Hematopoietic multipotent progenitor cell treated with erythropoietin and hydrocortisone succinate and interleukin-3 and kit ligand, for 17 days (in vitro differentiated cells): ENCODE measurements at places on chromosomes 3 and 15.
A peak's percentile ranks its signal among the peaks of the same experiment; 100 is the strongest.

GRCh38 chr3:60633644-60634043, 617.6 kb downstream of the FHIT start:
- no peak for DNase-seq

DNA sequence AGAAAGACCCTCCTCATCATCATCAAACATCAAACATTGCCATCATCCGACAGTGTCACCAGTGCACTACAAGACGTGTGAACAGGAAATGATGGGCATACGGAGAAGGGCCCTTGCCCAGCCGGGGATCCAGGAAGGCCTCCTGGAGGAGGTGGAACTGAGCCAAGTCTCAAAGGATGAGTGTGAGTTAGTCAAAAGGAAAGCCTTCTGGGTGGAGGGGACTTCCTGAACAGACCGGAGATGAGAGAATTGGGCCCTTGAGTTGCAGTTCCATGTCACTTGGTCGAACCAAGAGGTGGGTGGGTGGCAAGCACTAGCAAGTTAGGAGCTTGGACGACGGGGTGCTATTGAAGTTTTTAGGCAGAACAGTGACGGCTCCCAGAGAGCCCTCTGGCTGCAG, 8.5 kb downstream of the SEMA4B start:
- DNase-seq, result no peak

DNA sequence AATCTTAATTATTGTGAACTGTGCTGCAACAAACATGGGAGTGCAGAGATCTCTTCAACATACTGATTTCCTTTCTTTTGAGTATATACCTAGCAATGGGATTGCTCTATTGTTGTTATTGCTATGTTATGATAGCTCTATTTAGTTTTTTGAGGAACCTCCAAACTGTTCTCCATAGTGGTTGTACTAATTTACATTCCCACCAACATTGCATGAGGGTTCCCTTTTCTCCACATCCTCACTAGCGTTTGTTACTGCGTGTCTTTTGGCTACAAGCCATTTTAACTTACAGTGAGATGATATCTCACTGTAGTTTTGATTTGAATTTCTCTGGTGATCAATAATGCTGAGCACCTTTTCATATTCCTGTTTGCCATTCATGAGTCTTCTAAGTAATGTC, 45.5 kb upstream of the TNFSF10 start:
- no peak for DNase-seq

DNA sequence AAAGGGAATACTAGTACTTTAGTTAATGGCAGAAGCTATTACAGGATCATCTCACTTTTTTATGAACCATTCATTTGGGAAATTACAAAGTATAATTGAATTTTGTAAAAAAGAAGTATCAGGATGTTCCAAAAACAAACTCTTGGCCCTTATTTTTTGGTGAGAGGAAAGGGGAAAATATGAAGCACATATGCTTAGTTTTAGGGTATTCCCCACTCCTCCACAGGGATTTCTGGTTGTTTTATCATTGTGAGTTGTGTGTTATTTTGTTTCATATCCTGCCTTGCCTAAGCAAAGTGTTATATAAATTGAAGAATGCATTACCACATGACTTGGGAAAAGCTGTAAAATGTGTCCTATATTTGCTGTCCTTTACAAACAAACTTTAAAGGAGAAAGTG, 227.0 kb downstream of the FMN1 start:
- no peak for DNase-seq

GRCh38 chr15:33190539-33190938, 4.0 kb downstream of the FMN1 start:
- no peak for DNase-seq

GRCh38 chr3:170536712-170537111, 49.2 kb downstream of the SLC7A14 start:
- no peak for DNase-seq

GRCh38 chr3:182129740-182130139, 418.0 kb downstream of the SOX2 start:
- DNase-seq, result no peak

- no peak for DNase-seq
Measured at GRCh38 chr15:100330221-100330620, 11.6 kb downstream of the ADAMTS17 start.

- DNase-seq, result no peak
Measured at GRCh38 chr3:142808103-142808917, 80.6 kb downstream of the PCOLCE2 start.

DNA sequence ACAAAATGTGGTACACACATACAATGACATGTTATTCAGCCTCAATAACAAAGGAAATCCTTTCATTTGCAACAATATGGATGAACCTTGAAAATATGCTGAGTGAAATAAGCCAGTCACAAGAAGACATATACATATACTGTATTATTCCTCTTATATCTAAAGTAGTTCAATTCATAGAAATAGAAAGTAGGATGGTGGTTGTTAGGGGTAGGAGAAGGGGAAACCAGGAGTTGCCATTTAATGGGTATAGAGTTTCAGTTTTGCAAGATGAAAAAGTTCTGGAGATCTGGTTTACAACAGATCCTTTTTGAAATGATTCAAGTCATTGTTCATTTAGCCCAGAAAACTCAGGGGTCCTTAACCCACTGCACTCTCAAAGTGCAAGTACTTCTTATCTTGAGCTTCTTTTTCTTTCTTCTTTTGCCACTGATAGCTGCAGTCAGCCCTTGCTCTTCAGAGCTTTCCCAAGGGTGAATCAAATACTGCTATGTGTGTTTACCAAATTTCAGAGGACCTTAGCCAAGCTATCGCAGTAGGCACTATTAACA, 208.0 kb upstream of the EOMES start:
- DNase-seq, result no peak

- no peak for DNase-seq
Measured at GRCh38 chr15:83207009-83207659, 489 bp downstream of the HDGFL3 start.

DNA sequence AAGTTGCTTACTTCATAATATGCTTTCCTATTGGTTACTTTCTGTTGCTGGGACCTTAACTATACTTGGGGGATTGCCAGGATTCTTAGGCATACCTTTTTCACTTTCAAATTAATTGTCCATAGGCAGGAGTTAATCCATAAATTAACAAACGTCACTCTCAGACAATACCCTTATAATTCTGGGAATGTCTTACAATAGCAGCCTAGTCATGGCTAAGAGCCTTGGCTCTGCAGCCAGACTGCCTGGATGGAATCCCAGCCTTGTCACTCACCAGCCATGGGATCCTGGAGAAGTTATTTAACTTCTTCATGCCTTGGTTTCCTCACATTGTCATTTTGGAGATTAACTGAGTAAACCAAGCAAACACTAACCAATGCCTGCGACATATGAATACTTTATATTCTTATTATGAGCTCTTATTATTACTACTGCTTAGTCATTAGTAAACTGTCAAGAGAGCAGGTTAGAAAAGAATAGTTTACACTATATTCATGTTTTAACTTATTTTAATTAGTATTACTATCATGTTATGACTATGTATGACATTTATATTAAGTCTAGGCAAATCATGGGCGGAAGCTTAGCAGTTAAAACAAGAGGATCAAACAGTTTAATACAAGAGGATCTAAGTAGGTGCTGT, 29.0 kb downstream of the GYG1 start:
- DNase-seq, result no peak

DNA sequence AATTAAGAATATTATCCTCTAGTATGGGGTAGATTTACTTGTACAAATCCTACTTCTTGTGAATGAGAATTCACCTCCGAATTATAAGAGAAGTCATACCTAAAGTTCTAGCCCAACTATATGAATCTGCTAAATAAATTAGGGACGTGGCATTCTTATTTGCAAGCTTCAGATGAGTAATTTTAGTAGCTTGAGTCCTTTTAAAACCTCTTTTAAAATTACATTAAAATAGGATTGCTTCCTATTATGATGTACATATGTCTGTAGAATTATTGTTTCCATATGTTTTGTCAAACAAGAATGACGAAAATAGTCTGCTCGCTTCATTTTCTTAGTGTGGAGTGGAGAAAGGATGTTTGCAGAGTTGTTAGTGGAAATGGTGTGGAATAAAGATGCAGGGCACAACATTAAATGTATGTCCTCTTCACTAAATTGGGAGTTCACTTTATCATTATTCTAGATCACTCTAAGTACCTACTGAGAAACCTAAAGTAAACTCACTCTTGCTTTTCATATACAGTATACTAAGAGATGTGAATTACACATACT, 59.4 kb downstream of the CMSS1 start:
- no peak for DNase-seq

GRCh38 chr3:42935472-42935871, 29.5 kb downstream of the ZNF662 start:
- no peak for DNase-seq

- DNase-seq, result no peak
Measured at GRCh38 chr15:34472947-34473346, 35.3 kb upstream of the GOLGA8A start.

DNA sequence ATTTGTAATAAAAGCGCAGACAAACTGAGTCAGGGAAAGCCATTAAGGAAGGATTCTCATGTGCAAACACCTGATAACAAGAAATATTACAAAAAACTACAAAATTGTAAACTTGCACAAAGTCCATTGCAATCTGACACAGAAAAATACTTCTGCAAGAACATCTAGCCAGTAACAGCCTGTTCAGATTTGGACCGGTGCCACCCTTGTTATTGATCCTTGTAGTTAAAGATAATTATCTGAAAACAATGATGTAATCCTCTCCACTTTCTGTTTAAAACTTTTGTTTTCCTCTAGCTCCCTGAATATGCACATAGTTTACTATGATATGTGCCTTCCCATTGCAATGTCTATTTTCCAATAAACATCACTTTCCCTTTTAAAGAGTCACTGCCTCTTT, 1090.2 kb downstream of the PLOD2 start:
- no peak for DNase-seq

- DNase-seq, result no peak
Measured at GRCh38 chr15:70430069-70430468, 332.4 kb upstream of the TLE3 start.

GRCh38 chr15:36429707-36430106, 149.7 kb upstream of the CDIN1 start:
- DNase-seq, result no peak

- DNase-seq, result no peak
Measured at GRCh38 chr3:152334761-152335160, 66.0 kb downstream of the MBNL1 start.

GRCh38 chr3:37847689-37848088, 14.0 kb upstream of the CTDSPL start:
- no peak for DNase-seq

GRCh38 chr15:91751611-91752010, 101.9 kb upstream of the SLCO3A1 start:
- DNase-seq, result no peak

- DNase-seq, result peak; percentile 83
Measured at GRCh38 chr3:152269056-152269830, 514 bp downstream of the MBNL1 start.

GRCh38 chr3:184361532-184361931, at the start of the genes CLCN2 and POLR2H:
Gene CLCN2, minus strand, starts transcription at chr3:184361605. Its CDS starts 126 bp downstream, at chr3:184361479.
Gene POLR2H, plus strand, starts transcription at chr3:184361710. Its CDS starts 1,783 bp downstream, at chr3:184363493.
- peak; percentile 61 for DNase-seq

DNA sequence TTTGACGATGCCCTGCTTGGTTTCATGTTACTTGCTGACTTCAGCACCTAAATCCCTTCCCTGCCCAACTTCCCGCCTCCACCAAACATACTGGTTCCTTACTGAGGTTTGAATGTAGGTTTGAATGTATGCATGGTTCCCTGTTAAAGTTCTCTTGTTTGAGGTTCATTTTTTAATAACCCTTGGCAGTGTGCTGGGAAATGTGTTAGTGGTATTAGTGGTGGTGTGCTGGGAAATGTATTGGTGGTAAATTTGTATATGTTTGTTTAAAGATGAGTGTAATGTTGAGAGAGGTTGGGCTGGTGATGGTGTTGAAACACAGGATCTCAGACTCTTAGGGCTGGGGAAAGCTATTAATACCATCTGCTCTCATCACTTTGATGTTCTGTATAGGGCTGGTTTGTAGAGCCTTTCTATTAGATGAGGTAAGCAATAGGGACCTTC, 392.7 kb downstream of the PTPRG start:
- DNase-seq, result no peak

DNA sequence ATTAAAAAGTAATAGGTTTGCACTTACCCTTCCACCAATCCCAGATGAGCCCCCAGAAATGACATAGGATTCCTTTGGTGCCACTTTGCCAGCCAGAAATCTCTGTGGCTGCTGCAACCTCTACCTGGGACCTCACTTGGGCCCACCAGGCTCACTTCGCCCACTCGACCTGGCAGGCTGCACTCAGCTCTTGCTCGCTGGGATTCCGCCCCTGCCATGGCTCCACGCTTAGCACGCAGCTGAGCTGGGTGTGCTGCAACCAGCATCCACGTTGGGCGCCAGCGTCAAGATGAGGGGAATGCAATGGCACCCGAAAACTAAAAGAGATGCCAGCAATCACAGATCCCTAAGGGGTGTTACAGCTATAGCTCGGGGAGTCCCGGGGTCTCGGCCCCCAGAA, 761.0 kb downstream of the NAALADL2 start:
- DNase-seq, result no peak

- DNase-seq, result no peak
Measured at GRCh38 chr3:72448858-72449257, 399.4 kb downstream of the SHQ1 start.

DNA sequence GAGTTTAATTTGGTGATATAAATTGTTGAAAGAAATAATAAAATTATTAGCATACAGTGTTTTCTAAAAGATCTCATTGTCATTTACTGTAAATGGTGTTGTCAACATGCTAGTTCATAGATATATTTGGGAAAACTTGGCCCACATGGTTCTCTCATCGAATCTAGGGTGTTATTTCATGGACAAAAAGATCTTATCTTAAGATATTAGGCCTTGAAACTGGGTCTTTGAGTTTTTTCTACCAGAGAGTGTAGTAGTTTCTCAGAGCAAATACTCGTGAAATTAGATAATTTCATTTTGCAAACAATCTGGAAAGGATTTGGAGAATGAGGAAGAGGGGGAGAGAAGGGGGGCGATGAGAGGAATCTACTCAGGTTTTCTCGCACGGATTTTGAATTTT, 107.9 kb downstream of the MEIS2 start:
- DNase-seq, result no peak

DNA sequence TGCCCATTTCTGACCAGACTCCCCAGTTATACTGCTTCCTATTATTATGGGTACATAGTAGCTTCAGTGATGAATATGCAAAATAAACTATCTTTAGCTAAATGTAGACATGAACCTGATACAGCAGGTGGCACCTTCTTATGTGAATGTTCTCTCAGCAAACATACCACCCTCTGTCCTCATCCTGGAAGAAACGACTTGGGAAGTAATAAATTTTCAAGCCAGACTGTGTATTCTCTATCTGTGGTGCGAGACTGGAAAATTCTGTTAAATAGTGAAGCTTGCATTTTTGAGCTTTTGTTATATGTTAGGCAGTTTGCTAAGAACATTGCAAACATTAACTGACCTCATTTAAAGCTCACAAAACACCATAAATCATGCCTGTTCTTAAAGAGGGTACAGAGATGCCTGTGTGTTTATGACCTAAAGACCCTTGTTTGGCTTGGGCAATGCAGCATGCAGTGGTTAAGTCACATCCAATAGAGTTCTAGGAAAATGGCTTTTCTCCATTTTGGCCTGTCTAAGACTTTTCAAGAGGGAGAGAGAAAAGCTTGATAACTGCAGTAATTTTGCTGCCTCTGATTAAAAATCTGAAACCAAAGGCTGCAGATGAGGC, 287.1 kb downstream of the NEK10 start:
- no peak for DNase-seq
